ENCODE measurements at places on chromosomes 11 and 22. TPM values are rescaled to one million over a fixed set of nuclear protein-coding genes. Genes with fewer than 3 reads are reported as not detected.

DNA sequence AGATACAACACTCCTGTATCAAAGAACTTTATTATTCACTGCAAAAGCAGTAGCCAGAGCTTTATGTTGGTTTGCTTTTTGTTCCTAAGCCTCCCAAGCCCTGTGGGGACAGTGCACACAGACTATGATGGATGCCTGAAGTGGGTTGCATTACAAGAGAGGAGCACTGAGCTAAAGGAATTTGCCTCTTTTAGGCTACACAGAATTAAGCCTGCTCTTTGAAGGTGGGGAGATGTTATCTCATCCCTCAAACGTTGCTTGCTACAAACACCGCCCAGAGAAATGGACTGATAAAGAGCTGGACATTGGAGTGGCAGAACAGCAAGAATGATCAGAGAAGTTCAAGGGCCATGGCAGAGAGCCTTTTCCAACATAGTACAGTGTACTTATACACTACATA, 2.5 kb upstream of the POGLUT3 start:
- DNase-seq: no peak

DNA sequence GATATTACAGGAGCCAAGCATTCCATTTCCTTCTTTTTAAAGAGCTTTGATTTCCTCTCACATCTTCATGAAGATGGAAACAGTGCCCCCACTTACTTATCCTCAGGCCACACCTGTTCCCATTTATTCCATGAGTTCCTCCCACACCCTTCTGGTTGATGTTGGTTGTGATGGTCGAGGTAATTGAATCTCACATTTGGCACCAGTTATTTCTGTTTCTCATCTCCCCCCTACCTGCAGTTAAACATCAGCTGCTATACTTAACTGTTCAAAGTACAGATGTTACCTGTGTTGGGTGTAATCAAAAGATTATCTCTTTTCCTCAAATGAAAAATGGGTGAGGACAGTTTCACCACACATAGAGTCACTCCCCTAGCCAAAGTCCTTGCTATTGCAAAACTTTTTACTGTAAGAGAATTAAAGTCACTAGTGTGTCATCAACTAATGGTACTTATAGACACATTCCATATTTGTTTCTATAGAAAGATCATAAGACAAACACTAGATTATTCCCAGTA, 1.9 kb downstream of the TMEM45B start:
- no peak for DNase-seq

GRCh38 chr22:37994049-37994448, 9.7 kb upstream of the SOX10 start:
- no peak for DNase-seq

Gene SMC1B
- not detected for total RNA-seq

Gene TAF1D
- 121 TPM for total RNA-seq

DNA sequence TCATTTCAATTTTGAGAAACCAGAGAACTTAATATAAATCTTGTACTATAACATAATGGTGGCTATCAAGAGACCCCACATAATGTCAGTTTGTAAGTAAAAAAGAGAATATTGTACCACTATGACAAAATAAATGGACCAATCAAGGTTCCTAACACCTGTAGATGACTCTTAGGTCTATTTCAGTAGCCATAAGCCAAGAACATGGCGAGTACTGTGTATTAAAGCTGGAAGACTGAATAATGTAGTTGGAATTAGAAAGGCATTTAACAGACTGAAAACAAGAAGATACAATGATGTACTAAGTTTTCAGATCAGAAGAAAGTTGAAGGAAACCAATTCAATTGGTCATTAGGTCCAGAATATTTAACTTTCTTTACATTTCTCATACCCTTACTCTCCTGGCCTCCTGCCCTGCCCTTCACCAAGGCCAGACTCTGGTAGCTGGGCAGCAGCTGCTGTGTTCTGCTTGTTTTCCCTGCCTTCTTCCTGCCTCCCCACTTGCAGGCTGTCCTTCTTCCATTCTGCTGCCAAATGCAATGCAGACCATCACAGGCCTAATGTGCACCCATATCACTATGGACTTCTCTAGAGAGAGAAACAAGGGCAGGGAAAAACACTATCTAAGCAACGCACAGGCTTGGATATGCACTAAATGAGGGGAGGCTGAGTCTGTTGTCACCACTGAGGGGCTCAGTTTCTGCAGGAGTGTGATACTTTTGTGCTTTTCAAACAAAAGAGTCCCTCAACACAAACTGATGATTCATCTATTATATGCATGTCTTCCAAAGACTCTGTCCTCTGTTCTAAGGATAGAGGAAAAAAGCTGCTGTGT, 60.1 kb downstream of the RAB30 start:
- DNase-seq: no peak

DNA sequence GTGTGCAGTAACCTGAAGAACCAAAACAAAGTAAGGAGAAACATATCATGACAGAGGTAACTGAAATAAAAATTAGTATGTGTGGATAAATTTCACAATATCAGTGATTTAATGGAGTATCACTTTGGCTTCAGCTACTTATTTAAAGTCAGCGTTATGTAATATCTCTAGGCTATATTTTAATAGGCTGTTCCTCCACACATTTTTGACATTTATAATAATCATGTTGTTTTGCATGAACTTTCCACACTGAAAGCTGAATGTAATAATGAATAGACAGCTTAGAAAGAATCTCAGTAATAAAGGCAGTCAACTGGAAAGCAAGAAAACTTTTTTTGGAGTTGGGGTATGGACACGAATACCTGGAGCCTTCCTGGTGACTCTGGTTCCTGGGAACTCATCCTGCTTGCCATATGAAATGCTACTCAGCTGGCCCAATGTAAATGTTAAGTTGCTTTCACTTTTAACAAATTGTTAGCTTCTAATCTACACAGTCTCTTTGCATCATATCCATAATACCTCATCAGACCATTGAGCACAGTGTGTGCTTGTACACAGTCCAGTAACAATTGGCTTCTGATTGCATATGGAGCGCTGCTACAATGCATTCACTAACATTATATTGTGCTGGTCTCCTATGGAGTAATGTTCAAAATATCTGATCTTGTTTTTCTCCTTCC, 257.7 kb downstream of the SOX6 start:
- DNase-seq: no peak

Gene UBXN1
- 79.6 TPM for total RNA-seq

Gene FGF4
- total RNA-seq: 9.2 TPM

Gene FADD
- total RNA-seq: 18.8 TPM

GRCh38 chr11:80451105-80451504, 1010.3 kb upstream of the TENM4 start:
- no peak for DNase-seq

- no peak for DNase-seq
These were observed 22.7 kb upstream of the IL17REL start for GRCh38 chr22:50035131-50035881.

DNA sequence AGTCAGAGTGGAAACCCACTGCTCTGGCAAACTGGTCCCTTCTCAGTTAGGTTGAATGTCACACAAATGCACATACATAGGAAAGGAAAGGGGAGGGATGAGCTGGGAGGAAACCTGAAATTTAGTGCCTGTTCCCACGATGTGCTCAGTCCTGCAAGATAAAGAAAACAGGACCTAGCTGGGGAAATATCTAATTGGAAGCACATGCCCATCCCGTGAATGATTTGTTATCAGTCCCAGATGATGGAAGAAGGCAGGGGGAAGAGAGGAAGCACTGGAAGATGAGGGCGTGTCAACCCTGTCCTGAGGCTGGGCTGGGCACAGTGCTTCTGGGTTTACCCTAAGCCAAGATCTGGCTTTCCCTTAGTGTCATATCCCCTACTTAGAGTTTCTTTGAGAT, 173.9 kb downstream of the NAV2 start:
- no peak for DNase-seq

- no peak for DNase-seq
These were observed 241.6 kb downstream of the ST3GAL4 start for GRCh38 chr11:126597041-126597440.

GRCh38 chr11:46275964-46276641, 1.4 kb upstream of the CREB3L1 start:
- DNase-seq: no peak

Gene CSNK1E
- total RNA-seq: 184 TPM

Gene ALKBH8
- total RNA-seq: 11.6 TPM

Gene KRTAP5-10
- not detected for total RNA-seq

DNA sequence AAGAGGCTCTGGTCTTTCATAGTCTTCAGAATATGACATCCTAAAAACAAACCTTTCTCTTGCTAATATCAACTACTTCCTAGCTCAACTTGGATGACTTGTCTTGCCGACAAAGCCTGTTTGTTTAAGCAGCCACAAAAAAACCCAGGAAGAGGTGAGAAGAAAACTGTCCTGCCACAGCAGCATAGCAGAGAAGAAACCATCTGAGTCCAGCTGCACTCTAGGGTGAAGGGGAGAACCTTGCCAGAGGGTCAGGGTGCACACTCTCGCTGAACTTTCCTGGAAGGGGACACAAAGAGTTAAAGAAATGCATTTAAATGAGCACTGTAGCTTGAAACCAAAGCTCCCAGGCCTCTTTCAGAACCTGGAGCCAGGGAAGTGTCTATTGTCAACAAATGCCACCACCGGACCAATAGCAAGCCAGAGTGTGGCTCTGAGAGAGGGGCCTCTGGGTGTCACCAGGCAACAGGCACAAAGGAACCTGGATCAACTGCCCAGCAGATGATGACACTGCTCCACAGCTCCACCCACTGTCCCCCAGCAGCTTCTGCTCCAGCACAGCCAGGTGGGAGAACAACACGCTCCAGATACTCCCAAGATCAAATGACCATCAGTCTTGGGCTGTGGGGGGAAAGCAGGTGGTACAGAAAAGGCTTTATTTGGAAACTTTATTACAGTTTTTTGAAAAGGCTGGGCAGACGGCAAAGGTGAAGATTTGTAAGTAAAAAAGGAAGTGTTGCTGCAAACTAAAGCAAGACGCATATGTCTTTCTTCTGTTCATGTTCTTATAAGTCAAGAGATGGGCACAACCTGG, 105.7 kb downstream of the RASSF10 start:
- no peak for DNase-seq

DNA sequence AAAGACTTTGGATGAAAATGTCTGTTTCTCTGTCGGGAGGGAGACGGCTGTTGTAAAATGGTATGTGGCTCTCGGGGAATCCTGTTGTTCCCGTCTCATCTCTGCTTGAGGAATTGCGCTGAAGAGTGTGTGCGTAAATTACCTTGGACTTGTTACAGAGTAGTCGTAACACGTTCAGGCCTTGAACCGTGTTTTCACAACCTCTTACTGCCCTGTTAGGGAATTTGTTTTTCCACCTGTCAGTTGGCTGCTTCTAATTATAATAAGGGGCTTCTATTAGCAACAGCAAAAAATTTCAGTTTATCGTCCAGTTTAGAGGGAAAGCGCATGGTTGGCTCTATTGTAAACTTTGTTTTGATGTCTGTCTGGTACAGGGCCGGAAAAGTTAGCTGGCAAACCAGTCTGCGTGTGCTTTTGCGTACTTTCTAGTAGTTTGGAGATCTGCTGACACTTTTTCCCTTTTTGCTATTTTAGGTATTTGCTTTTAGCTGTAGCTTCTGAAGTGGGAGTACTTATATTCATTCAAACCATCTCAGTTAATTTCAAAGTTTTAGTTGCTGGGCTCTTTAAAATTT, 1.5 kb downstream of the HIPK3 start:
- DNase-seq: no peak

- no peak for DNase-seq
These were observed 53.5 kb downstream of the PRR5L start for GRCh38 chr11:36349351-36350136.

- no peak for DNase-seq
These were observed 176.9 kb downstream of the GRIA4 start for GRCh38 chr11:105786741-105787140.

DNA sequence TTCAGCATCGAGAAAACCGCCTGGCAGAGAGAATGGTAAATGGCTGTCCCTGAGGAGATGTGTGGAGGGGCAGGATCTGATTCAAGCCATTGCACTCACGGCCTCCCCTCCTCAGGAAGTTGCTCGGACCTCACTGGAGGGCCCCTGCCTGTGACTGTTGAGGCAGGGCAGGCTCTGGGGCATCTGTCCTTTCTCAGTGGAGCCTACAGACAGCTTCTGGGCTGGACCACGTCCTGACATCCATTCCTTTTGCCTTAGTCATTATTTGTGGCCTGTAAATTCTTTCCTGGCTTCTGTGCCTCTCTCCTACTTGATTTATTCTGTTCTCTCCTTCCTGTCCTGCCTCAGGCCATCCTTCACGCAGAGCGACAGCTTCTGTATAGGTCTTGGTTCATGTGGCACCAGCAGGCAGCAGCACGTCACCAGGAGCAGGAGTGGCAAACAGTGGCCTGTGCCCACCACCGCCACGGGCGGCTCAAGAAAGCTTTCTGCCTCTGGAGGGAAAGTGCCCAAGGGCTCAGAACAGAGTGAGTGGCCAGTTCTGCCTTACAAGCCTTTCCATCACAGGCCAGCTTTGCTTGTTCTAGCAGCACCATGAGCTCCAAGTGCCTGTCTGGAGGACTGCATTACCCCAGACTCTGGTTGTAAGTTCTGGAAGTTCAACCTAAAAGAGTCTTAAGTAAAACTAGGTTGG, 59.6 kb downstream of the PISD start:
- peak; percentile 21 for DNase-seq

DNA sequence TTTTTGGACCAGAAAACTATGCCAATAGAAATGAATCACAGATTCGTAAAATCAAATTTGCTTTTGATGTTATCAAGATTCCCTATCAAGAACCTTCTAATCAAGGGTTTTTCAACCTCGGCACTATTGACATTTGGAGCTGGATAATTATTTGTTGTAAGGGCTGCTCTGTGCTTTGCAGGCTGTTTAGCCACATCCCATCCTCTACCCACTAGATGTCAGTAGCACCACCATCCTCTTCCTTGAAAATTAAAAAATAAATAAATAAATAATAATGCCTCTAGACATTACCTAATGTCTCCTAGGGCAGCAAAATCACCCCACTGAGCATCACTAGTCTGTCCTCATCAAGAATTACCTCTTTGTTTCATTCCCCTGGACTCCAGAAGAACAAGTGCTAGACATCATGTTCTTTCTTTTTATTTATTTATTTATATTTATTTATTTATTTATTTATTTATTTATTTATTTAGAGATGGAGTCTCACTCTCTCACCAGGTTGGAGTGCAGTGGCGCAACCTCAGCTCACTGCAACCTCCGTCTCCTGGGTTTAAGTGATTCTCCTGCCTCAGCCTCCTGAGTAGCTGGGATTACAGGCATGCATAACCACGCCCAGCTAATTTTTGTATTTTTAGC, 744.7 kb downstream of the KCNA4 start:
- no peak for DNase-seq

GRCh38 chr22:34356481-34356880, 436.2 kb upstream of the LARGE1 start:
- DNase-seq: no peak

GRCh38 chr11:8213376-8213775, 44.6 kb upstream of the RIC3 start:
- no peak for DNase-seq
